SHP77 (cell line): ENCODE measurements at places on chromosomes 5 and 9.

- no peak for DNase-seq
Measured at GRCh38 chr9:115141612-115142011, 23.7 kb upstream of the TNC start.

GRCh38 chr9:92547356-92547755 is 11.6 kb upstream of the ECM2 start:
- no peak for DNase-seq

DNA sequence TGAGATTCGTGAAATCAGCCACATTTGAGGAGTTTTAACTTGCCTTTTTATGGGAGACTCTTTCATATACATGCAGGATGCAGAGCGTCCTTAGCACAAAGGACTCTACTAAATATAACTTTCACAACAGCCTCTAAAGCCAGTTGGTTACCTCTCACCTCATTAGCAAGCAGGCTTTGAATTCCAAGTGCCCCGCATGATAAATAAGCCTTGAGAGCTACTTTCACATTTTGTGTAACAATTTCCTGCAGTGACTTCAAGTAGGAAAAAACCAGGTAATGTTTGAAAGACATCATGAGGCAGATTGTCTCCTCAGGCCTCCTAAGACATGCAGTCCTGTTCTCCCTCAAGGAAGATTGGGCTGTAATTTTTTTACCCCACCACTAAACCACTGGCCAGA is 50.5 kb downstream of the RALGPS1 start:
- DNase-seq = no peak

- no peak for DNase-seq
Measured at GRCh38 chr9:135321580-135321979, 158.0 kb upstream of the PPP1R26 start.

- DNase-seq = no peak
Measured at GRCh38 chr9:112761912-112762655, 11.5 kb downstream of the SNX30 start.

DNA sequence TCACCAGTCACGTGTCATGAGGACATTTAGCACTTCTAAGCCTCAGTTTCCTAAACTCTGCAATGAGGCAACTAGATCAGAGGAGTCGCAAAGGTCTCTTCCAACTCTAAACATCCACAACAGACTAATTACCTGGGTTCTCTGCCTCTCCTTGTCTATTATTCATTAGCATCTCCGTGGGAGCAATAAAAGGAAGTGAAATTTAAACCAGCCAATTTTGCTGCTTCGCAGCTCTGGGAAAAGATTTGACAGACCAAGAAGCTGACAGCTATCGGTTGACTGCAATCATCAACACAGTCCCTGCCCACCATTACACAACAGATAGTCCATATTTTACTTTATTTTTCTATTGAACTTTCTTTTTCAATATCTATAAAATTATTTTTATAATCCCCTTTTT is 308.9 kb downstream of the NR2F1-AS1 start:
- no peak for DNase-seq
